NCI-H524 treated with DMSO at 0.1 percent for 48 hours (cell line): ENCODE measurements at places on chromosomes 7 and 10.

GRCh38 chr10:17782921-17783665 lies 26.1 kb upstream of the MRC1 start:
- no peak for DNase-seq

- no peak for DNase-seq
These were observed 1.0 kb downstream of the CHST15 start for GRCh38 chr10:124092250-124092859.

- DNase-seq = peak; percentile 85
These were observed 123.9 kb downstream of the CACNA2D1 start for GRCh38 chr7:82319674-82320118.

DNA sequence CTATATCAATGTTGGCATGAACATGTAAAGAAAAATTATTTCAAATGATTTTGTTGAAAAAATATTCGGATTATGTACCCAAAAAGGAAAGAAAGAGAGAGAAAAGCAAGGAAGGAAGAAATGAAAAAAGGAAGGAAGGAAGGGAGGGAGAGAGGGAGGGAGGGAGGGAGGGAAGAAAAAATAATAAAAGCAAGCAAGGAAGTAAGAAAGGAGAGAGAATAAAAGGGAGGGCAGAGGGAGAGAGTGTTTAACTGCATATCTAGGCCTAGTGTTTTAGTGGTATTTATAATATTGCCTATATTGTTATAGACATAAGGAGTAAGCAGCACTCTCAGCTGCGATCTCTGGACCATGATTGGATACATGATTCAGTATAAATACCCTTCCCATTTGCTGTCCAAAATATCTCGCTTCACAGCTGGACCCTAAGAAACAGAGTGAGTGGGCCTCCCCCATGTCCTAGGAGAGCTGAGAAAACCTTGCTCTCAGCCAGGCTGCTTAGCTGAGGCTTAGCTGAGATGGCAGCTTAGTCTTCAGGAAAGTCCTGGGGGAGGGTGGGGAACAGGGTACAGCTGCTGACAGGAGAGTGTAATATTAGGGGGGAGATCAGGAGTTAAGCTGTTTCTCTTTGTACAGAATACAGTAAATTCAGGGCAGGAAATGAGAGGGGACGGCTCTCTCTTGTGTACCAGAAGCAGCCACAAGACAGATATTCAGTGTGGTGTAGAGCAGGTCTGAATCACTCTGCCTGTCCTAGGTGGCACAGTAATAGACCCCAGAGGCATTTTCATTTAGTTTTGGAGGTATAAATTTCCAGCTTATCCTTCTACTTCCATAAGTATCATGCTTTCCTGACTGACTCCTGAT lies 66.8 kb upstream of the TARP start:
- DNase-seq = no peak

DNA sequence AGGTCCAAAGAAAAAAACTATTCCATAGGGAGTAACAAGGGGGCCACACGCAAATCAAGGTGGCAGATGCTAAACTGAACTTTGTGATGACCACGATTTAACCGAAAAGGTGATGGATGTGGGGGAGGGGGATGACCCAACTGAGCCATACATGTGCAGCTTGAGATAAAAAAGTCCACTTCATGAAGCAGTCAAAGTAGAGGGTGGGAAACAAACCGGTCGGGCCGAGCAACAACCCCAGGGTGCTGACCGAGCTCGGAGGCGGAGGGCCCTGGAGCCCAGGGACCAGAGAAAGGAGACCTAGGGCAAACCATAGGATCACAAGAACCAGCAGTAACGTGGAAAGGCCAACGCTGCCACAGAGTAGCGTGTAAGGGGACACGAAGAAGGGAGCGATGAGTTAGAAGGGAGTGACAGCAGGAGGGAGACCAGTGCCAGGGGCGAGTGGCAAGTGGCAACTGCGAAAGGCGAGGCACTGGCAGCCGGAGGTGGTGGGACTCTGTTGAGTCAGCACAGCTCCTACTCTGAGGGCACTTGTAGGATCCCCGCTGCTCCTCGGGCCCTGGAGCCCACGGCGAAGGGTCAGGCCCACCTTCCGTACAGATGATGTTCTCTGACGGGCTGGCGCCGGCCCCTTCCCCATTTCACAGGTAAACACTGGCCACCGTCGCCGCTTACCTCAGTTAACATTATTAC lies 540 bp downstream of the SNX13 start:
- DNase-seq = no peak

DNA sequence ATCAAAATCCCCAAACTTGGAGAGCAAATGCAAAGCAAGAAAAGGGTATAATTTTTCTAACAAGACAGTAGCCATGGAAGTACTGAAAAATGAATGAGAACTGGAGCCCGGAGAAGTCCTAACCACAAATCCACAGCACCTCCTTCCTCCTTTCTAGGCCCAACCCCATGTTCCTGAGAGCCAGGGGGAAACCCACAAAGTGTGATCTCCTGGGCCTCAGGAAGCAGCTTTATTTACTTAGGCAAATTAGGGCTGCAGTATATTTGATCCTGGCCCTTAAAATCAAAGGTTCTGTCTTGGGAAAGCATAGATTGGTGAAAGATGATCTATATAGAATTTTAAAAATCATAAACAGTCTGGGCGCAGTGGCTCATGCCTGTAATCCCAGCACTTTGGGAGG lies 103.0 kb downstream of the DOCK4 start:
- DNase-seq = no peak

- no peak for DNase-seq
These were observed 1.6 kb downstream of the BAMBI start for GRCh38 chr10:28678687-28679457.

GRCh38 chr7:24870766-24871165 lies 109.2 kb downstream of the OSBPL3 start:
- no peak for DNase-seq

DNA sequence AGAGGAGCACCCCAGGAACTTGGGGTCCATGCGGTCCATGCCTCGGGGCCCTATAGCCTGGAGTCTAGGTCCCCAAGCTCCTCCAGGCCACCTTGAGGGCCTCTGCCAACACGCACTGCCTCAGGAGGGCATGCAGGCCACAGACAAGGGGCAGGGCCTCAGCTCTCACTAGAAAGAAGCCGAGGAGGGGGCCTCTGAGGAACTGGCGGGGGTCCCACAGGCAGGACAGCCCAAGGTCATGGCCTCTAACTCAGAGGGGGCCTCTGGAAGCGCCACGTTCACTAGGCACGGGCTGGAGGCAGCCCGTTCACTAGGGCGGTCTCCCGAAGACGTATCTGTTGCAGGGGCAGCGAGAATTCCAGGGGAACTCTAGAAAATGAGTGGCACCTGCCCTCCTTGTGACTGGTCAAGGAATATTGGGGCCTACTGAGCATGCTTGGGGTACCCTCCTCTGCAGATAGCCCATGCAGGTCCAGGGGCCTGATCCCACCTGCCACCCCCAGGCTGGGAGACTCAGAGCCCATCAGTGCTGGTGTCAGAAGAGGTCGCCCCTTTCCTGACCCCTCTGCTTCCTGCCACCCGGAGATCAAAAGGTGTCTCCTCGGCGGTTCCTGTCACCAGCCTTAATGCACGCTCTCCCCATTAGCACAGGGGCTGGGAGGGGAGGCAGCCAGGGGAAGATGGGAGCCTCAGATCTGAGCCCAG lies 86.7 kb upstream of the RET start:
- DNase-seq = no peak

DNA sequence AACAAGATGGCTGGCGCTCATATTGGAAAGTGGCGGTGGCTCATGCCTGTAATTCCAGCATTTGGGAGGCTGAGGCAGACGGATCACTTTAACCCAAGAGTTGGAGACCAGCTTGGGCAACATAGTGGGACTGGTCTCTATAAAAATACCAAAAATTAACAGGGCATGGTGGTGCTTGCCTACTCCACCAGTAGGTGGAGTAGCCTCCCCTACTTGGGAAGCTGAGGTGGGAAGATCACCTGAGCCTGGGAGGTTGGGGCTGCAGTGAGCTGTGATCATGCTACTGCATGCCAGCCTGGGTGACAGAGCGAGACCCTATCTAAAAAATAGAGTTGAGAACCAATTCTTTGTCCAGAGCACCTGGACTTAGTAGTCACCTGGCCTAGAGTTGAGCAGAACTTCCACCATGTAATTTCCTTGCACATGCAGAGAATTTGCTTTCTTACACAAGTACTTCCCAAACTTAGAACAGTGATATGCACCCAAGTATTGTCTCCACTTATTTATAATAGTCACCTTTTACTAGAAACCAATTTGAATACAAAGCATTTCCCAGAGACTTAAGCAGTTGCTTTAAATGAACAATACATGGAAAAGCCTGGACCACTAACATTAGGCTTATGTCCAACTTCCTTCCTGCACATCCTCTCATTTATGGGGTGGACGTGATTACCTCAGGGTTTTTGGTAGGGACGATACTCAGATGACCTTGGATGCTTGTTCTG lies 15.9 kb downstream of the LAMB4 start:
- no peak for DNase-seq

- no peak for DNase-seq
These were observed 1.9 kb downstream of the BUB3 start for GRCh38 chr10:123156078-123156477.

DNA sequence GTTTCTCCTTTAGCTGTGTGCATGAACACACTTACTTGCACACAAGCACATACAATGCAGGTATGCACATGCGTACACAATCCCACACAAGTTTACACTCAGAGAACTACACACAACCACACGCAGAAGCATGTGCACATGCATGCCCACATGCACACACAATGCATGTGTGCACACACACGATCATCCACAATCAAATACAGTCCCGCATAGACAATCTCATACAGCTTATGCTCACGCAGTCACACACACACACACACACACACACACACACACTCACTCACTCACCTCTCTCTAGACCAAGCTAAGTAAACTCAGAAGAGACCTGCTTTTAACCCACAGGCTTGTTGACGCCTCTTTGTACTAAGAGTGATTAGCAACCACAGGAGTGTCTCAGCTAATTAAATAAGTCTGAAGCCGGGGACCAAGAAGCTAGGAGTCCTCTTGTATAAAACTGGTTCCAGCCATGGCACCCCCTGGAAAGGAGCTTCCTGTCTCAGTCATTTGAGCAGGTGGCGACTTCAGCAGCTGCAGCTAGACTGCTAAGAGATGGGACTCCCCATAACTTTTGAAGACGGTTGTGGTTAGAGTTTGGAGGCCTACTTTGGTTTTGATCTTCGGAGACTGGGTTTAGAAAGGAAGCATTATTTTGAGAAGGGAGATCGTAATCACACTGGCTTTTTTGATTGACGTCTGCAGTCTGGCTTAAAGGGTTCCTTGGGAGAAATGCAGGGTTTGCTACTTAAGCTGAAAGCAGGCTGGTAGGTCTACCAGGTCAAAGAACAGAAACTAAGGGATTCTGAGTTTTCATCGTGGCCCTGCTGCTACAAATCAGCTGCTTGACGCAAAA lies 82.3 kb upstream of the ADRB1 start:
- no peak for DNase-seq

GRCh38 chr7:24732646-24733413 lies 24.4 kb downstream of the GSDME start:
- DNase-seq = no peak

GRCh38 chr7:17532861-17533404 lies 234.5 kb downstream of the AHR start:
- no peak for DNase-seq

DNA sequence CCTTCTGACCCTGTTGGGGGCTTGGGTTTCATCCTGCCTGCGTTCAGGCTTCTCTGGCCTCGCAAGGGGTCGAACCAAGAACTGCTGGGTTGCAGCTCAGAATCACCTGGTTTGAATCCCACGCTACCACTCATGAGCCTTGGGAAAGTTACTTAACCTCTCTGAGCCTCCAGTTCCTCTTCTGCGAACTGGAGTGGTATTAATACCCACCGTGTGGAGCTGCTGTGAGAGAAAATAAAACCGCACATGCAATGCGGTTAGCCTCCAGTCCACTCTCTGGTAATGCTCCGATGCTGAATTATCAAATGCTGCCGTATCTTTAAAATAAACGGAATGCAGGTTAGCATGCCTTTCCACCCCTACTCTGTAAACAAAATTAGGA lies 171.9 kb downstream of the ARHGAP12 start:
- DNase-seq = no peak

- DNase-seq = no peak
These were observed 3.5 kb downstream of the ITIH2 start for GRCh38 chr10:7706534-7707073.

- DNase-seq = no peak
These were observed 99.5 kb downstream of the CYTH3 start for GRCh38 chr7:6172910-6173295.

- DNase-seq = no peak
These were observed 17.6 kb downstream of the DNAJB12 start for GRCh38 chr10:72337039-72337629.

DNA sequence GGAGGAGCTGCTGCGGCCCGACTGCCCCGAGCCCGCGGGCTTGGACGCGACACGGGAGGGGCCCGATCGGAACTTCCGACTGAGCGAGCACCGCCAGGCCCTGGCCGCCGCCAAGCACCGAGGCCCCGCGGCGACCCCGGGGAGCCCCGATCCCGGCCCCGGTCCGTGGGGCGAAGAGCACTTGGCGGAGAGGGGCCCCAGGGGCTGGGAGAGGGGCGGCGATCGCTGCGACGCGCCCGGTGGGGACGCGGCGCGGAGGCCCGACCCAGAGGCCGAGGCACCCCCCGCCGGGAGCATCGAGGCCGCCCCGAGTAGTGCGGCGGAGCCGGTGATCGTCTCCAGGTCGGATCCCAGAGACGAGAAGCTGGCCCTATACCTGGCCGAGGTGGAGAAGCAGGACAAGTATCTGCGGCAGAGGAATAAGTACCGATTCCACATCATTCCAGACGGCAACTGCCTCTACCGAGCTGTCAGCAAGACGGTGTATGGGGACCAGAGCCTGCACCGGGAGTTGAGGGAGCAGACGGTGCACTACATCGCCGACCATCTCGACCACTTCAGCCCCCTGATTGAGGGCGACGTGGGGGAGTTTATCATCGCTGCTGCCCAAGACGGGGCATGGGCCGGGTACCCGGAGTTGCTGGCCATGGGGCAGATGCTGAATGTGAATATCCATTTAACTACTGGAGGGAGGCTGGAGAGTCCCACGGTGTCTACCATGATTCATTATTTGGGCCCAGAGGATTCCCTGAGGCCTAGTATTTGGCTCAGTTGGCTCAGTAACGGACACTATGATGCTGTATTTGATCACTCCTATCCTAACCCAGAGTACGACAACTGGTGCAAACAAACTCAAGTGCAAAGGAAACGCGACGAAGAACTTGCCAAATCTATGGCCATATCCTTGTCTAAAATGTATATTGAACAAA lies 1.4 kb downstream of the OTUD1 start:
- DNase-seq = no peak

- no peak for DNase-seq
These were observed 14.8 kb upstream of the ANKRD1 start for GRCh38 chr10:90935581-90936275.

DNA sequence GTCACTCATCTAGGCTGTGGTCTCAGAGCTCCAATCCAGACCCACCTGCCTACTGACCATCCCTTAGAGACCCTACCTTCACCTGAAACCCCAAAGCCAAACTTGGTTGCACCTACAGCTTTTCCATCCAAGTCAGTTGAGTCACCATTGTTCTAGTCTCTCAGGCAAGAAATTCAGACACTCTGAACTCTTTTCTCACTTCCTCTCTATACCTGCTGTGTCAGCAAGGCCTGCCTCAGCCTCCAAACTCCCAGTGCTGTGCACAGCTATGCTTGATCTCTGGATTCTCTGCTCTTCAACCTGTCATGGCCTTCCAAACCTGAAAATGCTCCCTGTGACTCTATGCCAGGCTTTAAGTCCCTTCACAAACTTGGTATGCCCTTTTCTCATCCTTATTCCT lies 47.4 kb upstream of the MTURN start:
- DNase-seq = no peak

GRCh38 chr7:80288175-80289122 lies 153.8 kb downstream of the GNAI1 start:
- no peak for DNase-seq
